Mammary microvascular endothelial cell (primary cell): ENCODE measurements at places on chromosomes 2 and 18. TPM values are rescaled to one million over a fixed set of nuclear protein-coding genes. Genes with fewer than 3 reads are reported as not detected.

Gene NTSR2
- not detected in 2 replicates for total RNA-seq

Gene HOXD4
- 2.9 and 3.8 TPM in 2 replicates for total RNA-seq

Gene LIMS2
- total RNA-seq: 43.8 and 47.4 TPM in 2 replicates

Gene MEIS1
- 0.79 and 8.4 TPM in 2 replicates for total RNA-seq

Gene GPAT2
- total RNA-seq: 7.6 and 8.3 TPM in 2 replicates

Gene IGFBP5
- total RNA-seq: 0.33 and 1.0 TPM in 2 replicates

Gene LCT
- total RNA-seq: not detected in 2 replicates

Gene CTAGE1
- total RNA-seq: not detected in 2 replicates

Gene PNO1
- total RNA-seq: 21.7 and 23.5 TPM in 2 replicates
